ENCODE measurements at places on chromosomes 3 and 15. TPM values are rescaled to one million over a fixed set of nuclear protein-coding genes. Genes with fewer than 3 reads are reported as not detected.

DNA sequence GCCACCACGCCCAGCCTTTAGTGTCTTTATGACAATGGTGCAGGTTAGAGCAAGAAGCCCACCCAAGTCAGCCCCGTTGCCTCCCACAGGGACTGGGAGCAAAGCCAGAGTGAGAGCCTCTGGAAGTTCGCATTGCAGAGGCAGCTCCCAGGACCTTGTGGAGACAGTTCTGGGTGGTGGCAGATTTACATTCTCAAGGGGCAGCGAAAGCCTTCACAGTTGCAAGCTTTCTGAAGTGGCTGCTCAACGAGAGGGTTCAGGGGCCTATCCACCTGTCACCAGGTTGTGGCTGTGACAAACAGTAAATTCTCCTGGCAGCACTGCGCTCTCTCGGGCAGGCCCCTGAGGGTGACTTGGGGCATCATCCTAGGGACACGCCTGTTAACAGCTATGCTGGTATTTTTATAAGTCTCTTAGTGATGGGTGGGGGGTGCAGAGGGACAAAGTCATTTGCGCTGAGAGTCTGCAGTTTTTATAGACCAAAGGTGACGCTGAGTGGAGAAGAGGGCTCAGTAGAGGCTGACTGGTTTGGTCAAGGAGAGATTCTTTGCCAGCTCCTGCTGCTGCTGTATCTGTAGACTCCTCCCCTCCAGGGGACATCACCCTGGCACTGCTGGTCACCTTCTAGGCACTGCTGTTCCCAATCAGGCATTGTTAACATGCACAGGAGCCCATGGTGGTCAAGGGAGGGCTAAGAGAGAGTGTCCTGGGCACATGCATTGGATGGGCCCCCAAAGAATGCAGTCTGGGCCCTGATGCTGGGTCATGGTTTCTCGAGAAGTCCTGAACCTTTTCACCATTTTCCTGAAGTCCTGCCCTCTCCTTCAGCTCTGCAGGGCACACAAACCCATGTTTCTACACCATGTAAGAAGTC lies 57.5 kb upstream of the KLF13 start:
- DNase-seq, result no peak

DNA sequence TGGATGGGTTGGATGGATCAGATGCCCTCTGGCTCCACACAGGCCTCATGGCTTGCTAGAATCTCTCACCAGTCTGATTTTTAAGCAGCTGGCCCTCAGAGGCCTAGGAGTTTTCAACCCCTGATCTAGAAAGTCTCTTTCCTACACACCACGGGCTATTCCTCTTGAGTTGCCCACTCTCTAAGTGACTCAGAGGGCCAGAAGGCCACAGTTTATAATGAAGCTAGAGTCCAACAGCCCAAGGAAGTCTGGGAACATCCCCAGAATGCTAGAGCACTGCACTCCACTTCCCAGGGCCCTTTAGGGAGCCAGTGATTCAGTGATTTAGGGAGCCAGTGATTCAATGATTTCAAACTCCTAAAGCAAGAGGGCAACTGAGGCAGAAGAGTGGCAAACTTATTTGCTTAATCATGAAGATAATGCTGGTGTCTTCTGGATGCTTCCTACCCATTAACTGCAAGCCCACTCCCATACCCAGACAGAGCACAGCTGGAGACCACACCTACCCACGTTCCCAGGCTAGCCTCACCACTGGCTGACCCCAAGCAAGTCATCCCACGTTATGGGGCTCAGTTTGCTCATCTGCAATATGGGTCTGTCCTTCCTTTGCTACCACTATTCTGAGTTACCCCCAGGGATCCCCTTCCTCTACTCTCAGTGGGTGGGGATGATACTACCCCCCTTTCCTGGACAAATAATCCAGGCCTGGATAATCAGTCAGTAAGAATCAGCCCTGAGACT lies 36.7 kb downstream of the ABTB1 start:
- peak; percentile 28 for DNase-seq

- no peak for DNase-seq
Measured at GRCh38 chr15:63463793-63464192, 40.6 kb upstream of the USP3 start.

ITPKA gene
- polyA plus RNA-seq, result not detected

Data from GM23248 (cell line).